DMS153 (cell line): ENCODE measurements at places on chromosomes 16 and 17.

DNA sequence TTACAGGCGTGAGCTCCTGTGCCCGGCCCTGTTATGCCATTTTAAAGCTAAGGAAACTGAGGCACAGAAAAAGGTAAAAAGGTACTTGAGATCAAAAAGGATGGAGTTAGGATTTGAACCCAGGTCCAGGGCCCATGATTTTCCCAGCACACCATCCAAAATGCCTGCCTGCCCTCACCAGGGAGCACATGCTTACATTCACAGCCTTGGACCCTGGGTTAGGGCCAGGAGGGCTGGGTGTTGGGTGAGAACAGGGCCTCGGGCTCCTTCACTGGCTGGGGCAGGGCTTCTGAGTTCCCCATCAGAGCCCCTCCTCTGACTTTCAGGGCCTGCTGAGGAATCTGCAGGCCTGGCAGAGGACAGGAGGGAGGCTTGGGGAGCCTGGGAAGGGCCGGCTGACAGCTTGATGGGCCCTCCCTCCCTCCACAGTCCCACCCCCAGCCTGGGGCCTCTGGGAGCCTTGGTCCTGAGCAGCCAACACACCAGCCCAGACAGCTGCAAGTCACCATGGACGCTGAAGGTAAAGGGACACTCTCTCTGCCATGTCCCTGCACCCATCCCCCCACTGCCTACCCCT is at the start of gene QPRT:
QPRT (plus strand) TSS at position 490 of the 577 bp plus-strand sequence; CDS start at position 508, 18 bp downstream.
- DNase-seq: no peak

GRCh38 chr16:10964891-10965326 is 20.5 kb downstream of the CLEC16A start:
- no peak for DNase-seq

- peak; percentile 64 for DNase-seq
Measured at GRCh38 chr17:80649672-80650330, 105.2 kb downstream of the RPTOR start.

GRCh38 chr16:77306075-77306474 is 106.9 kb downstream of the SYCE1L start:
- no peak for DNase-seq

DNA sequence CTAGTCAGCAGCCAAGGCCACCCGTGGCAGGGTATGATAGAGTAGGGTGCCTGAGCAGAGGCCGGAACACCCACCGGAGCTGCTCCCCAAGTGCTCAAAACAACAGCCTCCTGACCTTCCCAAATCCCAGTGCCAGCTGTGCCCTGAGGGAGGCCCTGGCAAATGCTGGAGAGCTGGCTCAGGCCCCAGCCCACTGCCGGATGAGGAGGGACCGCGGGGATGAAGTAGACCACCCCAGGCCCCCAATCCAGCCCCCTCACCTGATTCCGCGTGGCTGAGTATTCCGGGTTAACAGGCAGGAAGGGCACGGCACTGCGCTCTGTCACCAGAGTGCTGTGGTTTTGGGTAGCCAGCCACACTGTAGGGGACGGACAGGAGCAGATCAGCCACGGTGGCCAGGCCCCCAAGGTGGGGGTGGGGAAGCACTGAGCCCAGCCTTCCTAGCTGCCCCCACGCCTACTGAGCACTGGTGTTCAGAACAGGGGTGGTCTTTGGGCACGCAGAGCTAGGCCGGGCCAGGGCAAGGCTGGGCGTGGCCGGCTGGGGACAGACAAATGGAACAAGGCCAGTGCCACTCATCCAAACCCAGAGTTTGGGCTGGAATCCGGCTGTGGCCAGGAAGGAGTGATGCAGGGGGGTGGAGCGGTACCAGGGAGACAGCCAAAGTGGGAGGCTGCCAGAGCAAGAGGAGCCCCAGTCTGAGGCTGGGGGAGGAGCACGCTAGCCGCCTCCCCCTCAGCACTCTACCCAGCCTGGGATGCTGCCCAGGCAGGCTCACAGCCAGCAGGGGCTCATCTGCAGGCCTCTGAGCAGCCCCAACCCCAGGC is 9.1 kb downstream of the TP53I13 start:
- DNase-seq: no peak

DNA sequence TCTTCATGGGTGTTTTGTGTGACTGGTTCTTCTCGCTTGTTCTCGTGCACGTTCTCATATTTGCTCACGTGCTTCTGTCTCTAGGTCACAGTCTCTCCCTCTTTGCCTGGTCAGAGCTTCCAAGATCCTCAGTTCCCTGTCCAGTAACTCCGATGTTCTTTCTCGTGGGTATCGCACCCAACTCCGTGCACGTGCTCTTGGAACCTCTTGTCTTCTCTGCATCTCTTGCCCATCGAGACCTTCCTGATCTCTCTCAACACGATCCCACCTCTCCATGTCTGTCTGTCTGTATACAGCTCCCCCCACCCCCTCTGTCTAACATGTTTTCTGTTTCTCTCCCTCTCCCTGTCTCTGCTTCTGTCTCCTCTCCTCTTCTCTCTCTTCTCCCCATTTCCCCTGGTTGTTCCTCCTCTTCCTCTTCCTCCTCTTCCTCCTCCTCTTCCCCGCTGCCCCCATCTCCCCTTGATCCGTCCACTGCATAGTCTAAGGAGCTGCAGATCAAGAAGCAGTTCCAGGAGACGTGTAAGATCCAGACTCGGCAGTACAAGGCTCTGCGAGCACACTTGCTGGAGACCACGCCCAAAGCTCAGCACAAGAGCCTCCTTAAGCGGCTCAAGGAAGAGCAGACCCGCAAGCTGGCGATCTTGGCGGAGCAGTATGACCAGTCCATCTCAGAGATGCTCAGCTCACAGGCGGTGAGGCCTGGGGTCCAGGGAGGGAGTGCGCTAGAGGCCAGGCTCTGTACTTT is 6.1 kb downstream of the HIRIP3 start:
- DNase-seq: no peak

DNA sequence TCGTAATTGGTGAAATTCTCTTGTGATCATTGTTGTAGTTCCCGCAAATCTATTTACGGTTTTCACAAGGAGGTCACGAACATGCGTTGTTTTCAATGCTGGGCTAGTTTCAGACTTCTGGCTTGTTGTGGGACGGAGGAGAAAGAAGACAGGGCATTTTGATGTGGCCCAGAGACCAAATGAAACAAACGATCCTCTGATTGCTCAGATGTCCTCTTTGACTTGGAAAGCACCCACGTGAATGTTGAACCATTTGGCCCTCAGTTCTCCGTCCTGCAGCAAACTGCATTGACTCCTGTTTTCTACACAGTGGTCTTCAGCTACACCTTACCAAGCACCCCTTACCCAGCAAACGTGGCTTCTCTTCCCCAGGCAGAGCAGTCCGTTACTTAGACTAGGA is 391.0 kb downstream of the WWOX start:
- DNase-seq: no peak

- DNase-seq: no peak
Measured at GRCh38 chr17:59331929-59332748, 684 bp downstream of the YPEL2 start.

DNA sequence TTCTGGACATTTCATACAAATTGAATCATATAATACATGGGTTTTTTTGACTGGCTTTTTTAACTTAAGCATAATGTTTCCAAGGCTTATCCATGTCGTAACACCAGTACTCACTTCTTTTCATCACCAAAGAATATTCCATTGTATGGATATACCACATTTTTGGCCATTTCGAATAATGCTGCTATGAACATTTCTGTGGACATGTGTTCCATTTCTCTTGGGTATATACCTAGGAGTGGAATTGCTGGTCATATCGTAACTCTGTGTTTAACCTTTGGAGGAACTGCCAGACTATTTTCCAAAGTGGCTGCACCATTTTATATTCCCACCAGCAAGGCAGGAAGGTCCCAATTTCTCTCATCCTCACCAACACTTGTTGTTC is 46.0 kb upstream of the WSB1 start:
- DNase-seq: no peak

DNA sequence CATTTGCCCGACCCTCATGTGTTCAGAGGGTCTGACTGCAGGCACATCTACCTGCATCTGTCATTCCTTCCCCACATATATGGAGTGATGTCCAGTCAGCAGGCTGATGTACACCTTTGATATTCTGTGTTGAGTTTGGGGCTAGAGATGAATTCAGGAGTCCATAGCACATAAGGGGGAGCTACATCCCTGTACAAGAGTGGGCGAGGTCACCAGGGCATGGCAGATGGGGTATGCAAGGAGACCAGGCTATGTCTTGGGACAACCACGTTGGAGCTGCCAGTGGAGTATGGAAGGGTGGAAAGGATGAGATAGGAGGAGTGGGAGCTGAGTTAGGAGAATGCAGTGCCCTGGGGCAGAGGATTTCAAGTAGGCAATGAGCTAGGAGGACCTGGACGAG is 15.0 kb downstream of the SMPD3 start:
- DNase-seq: no peak

GRCh38 chr16:842711-843560 is 42.4 kb upstream of the GNG13 start:
- DNase-seq: no peak

DNA sequence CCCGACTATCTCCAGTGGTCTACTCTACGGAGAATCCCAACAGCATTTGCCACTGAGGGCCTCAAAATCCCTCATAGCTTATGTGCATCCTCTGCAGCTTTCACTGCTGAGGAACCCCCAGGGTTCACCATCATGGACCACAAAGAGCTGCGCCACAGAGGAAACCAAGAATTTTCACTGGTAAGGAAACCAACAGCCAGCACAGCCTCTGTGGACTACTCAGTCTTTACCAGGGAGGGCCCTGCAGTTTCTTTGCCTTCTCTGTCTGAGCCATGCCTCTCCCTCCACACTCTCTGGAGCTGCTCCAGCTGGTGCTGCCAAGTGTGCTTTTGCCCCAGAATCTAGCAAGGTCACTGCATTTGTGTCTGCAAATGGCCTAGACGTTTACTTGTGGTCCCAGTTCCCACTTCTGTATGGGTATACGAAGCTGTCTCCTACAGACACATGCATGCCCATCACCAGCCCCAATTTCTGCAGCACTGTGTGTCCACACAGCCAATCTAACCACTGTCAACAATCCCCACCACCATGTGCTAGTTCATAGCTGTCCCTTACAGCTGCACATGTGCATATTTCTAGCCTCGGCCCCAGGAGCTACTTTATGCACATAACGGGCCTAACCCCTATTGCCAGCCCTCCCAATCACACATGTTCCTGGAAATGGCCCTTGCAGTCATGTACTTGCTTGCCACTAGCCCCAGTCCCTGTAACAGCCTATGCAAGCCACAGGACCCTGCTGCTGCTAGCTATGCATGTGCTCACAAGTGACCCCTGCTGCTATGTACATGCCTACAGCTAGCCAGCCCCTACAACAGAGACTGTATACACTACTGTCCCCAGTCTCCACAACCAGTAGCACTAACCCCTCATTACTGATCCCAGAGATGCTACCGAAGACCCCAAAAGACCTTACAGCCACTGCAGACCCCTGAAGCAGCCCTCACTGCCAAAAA is 1437.4 kb downstream of the CDH11 start:
- no peak for DNase-seq

GRCh38 chr17:28910534-28910933 is 7.7 kb upstream of the DHRS13 start:
- no peak for DNase-seq

DNA sequence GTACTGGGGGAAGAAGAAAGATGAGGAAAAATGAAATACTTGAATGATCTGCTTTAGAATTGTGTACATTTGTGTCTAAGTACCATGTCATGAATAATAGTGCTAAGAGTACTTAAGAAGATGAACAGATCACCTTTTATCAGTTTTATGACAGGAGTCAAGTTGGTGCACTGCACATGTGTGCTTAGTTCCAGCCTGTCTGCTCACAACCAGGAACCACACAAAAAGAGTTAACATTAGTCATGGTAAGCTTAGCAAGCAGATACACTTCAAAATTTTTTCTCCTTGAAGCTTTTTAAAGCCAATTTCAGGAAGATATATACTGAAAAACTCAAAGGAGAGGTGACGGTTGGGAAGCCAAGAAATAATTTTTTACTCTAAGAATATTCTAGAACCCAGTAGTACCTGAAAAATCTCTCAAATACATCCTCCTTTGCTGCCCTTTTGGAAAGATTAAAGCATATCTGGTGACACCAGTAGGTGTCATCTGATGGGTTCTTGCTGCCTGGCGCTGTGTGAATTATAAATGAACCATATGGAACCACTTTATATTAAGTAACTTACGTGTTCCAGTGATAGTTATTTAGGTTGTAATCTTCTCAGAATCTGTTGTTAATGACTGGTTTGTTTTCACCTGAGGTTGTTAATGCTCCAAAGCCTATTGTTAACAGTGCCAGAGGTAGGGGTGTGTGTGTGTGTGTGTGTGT is 93.4 kb downstream of the MSI2 start:
- DNase-seq: no peak

DNA sequence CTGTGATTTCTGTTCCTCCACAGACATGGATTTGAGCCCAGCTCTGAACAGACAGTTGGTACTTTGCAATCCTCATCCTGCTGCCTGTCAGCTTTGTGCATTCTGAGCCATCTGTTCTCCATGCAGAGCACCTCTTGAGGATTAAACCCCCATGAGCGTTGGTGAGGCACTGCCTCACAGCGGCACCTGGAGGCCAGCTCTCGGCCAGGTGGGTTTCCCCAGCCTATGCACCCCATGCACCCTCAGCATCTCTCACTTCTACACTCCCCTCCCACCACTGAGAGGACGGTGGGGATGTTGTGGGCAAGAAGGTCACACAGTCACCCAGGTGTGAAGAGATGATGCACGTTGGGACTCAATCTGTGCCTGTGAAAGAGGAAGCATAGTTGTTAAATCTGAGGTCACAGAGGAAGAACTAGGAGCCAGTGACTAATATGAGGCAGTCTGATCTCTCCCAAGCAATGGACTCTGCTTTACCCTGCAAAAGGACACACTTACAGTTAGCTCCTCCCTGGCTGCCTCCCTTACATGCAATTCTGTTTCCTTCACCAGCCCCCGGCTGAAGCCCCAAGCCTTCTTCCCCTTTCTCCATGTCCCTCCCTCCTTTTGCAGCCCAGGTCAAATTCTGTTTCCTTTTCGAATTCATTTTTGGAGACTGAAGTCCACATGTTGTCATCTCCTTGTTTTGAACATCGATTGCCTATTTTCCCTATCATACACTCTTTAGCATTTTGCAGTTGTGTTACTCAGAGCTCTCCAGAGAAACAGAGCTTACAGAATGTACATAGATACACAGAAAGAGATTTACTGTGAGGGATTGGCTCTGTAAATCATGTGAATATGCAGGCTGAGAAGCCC is 58.5 kb downstream of the HS3ST3B1 start:
- DNase-seq: no peak

- DNase-seq: no peak
Measured at GRCh38 chr17:66445229-66445628, 142.8 kb downstream of the PRKCA start.

- no peak for DNase-seq
Measured at GRCh38 chr17:78826836-78827509, 13.6 kb downstream of the USP36 start.

DNA sequence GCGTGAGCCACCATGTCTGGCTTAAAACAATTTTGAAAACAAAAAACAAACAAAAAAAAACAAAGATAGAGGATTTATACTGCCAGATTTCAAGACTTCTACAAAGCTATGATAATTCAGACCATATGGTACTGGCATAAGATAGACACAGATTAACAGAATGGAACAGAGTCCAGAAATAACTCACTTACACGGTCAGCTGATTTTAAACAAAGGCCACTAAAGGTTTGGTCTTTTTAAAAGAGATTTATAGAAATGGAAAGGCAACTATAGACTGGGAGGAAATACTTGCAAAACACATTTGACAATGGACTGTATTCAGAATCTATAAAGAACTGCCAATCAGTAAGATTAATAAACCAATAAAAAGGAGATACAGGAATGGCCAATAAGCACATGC is 48.6 kb upstream of the MNT start:
- DNase-seq: no peak

GRCh38 chr16:11169641-11170040 is 86.4 kb downstream of the SOCS1 start:
- DNase-seq: no peak
